ENCODE measurements at places on chromosomes 16 and 17.

DNA sequence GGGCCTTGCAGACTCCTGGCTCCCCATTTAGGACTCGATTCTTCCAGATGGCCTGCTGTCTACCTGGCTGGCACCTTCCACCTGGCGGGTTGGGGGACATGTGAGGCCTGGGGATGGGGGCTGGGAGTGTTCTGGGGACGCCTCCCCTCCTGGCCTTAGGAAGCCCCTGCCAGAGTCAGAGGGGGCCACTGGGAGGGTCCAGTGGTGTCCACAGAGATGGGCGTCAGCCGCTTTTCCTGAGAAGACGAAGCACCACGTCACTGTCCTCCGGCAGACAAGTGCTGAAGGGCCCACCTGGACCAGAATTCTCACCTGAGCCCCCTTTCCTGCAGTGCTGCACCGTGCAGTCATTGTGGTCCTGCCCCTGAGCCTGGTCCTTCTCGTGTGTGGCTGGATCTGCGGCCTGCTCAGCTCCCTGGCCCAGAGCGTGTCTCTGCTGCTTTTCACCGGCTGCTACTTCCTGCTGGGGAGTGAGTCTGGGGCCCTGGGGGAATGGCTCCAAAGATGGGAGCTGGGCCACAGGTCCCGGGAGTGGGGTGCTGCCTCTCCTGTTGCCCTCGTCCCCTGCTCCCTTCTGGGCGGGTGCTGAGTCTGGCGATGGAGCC lies 2.9 kb downstream of the TMEM235 start:
- DNase-seq = no peak

- no peak for DNase-seq
These were observed 21.6 kb upstream of the CACNG5 start for GRCh38 chr17:66813296-66813695.

- no peak for DNase-seq
These were observed 246.0 kb downstream of the HAPSTR1 start for GRCh38 chr16:9337308-9338032.

GRCh38 chr16:982145-983043 lies 824 bp downstream of the SOX8 start:
- DNase-seq = no peak

DNA sequence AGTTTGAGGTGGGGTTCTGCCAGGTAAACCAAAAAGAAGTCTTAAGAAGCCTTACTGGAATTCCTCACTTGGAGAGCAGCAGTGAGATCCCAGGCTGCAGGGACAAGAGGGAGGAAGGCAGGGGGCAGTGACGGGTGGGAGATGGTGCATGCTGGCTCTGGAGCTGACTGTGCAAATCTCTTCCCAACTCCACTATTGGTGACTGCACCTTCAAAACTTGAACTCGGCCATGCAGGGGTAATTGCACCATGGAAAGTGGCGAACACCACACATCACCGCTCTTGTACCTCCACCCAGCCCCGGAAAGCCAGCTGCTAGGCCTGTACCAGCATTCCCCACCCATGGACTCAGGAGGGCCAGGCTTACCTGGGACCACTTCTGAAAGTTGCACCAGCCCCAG lies 51.4 kb upstream of the CDR2 start:
- DNase-seq = no peak

DNA sequence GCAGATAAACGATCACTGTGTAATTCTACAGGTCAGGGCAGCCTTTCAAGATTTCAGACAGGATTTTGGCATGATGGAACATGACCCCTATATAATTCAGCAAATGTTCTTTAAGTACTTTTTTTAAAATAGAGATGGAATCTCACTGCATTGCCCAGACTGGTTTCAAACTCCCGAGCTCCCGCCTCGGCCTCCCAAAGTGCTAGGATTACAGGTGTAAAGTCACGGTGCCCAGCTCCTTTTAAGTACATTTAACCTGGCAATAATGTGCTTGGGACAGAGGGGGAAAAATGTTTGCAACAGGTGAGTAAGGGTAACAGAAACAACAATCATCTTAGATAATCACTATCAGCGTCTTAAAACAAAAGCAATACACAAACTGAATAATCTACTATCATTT lies 66.5 kb upstream of the PSMD7 start:
- DNase-seq = no peak

DNA sequence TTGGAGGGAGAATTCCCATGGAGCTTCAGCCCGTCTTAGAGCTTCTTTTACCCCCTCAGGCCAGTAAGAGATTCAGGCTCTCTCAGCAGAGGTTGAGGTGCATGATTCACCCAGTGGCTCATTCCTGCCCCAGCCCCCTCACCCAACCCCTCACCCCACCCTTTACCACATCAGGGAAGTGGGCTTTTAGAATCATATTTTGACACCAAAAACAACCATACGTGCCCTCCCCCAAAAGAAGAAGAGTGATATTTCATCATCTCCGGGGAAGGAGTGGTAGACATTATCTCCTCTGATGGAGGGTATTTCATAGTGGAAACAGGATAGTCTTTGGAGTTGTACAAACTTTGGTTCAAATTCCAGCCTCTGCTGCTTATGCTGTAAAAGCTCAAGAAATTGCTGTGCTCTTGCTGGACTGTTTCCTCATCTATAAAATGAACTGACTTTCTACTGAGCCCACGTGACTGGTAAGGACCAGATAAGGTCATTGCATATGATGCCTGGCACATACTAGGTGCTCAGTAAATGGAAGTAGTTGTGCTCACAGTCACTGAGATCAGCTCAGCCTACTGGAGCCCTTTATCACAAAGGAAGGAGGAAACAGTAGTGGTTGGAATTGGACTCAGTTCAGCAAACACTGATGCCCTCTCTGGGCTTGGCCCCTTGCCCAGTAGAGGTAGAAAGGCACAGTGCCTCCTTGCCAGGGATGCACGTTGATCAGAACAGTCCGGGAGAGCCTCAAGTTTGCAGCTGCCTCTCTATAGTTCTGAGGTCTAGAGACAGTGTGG lies 18.3 kb upstream of the CCL5 start:
- no peak for DNase-seq

- peak; percentile 28 for DNase-seq
These were observed 2.8 kb downstream of the MAPK8IP3 start for GRCh38 chr16:1708768-1709180.

DNA sequence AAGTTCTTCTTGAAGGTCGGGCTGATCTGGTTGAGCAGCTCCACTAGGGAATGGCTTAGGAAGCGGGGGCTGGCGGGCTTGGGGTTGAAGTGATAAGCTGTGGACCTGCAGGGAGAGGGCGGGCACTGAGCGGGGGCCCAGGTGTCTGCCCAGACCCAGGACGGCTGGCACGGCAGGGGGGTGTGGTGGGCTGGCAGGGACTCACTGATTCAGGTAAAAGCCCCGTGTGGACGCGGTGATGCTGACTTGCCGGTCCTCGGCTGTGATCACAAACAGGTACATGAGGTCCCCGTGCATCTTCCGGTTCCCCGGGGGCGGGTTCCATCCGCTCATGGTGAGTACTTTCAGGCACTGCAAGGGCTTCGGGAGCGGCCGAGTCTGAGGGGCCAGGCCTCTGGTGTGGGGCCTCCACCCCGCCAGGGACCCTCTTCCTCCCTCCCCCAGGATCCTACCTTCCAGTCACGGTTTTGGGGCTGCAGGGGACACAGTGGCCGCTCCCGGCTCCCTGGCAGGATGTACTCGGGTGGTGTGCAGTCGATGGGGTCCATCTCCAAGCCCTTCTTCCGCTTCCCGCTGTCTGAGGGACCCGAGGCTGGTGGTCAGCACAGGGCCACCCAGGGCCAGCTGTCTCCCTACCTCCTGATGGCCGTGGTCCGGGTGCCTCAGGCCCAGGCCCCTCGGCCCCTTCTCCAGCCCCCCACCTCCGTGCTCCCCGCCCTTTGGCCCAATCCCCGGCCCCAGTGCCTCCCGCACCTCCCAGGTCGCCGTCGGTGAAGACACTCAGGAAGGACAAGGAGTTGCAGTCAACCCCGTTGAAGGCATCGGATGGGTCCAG lies 10.2 kb downstream of the CLUH start:
- DNase-seq = no peak

Measured in DMS 273 treated with DMSO at 0.1 percent for 48 hours (cell line).